ENCODE measurements at places on chromosomes 16 and 17. TPM values are rescaled to one million over a fixed set of nuclear protein-coding genes. Genes with fewer than 3 reads are reported as not detected.

Gene CUEDC1
- 28.7 TPM for total RNA-seq

Gene CCL1
- total RNA-seq = not detected

Gene MYH13
- total RNA-seq = not detected

Gene ABCA3
- total RNA-seq = under 0.01 TPM
